Stimulated activated CD4-positive, alpha-beta T cell treated with anti-CD3 and anti-CD28 coated beads, Interleukin-15, amount 100 ng/mL, for 1 hour (primary cell): ENCODE measurements at places on chromosomes 16 and 17.

DNA sequence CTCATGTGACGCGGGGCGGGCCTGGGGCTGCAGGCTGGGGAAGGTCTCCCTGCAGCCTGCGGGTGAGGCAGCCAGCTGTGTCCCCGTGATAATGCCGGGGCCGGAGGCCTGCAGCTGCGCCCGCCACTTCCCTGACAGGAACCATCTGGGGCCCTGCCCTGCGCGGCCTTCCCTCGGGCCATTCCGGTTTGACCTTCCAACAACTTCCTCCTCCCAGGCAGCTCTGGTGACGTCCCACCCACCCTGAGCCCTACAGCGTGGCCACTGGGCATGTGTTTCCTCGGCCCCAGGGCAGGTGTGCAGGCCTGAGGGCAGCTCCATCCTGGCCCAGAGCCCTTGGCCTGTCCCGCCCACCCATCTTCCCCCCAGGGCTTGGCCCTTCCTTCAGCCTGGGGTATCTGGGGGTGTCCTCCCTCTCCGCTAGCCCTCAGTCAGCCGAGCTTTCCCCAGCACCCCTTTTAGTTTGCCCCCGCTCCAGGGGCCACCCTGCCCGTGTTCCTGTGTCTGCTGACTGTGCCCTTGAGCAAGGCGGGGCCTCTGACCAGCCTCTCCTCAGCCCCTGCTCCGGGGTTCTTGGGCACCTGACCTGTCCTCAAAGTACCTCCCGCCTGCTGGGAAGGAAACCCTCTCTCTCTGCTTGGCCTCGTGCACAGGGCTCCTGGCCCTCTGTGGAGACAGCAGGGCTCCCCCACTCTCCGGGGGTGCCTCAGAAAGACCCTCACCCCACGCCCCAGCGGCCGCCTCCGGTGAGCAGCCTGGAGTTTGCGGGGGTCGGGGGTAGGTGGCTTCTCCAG lies at the start of gene CBFA2T3:
Gene CBFA2T3 (minus strand): TSS at position 190 of the 794 bp plus-strand sequence. CDS start 400 bp downstream, outside the sequence.
- no peak for DNase-seq

DNA sequence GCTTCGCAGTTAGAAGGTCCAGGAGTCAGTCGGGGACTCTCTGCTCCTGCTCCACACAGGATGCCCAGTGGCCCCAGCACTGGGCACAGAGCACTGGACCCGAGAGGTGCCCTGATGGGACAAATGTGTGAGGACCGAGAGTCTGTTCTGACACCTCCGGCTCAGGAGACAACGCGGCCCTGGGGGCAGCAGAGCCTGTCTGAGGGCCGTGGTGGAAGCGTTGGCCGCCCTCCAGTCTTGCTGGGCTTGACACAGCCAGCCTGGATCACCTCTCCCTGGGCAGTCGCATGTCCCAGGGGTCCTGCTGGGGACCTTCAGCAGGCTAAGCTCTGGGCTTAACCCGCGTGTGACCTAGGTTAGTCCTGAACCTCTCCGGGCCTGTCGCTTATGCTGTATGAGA lies 23.1 kb downstream of the LGALS9 start:
- no peak for DNase-seq

DNA sequence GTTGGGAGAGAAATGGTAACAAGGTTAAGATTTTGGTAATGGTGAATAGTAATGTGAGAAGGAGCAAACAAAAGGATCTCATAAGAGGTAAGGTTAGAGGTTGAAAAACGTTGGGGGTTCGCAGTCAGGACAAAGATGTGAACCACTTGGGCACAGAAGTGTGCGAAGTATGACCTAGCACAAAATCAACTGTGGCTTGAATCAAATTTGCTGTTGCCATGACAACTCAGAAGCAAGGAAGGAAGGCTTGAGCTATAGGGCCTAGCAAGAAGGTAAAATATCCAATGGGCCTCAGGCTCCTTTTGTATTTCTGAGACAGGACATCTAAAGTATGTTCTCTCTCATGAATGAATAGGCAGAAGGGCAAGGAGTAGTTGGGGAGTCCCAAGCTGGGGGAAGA lies 24.5 kb upstream of the TEKT1 start:
- DNase-seq = no peak

GRCh38 chr17:82317394-82318168 lies at the start of gene CD7:
Gene CD7, minus strand, starts transcription at chr17:82317608. Its CDS starts 113 bp downstream, at chr17:82317495.
- peak; percentile 53 for DNase-seq

DNA sequence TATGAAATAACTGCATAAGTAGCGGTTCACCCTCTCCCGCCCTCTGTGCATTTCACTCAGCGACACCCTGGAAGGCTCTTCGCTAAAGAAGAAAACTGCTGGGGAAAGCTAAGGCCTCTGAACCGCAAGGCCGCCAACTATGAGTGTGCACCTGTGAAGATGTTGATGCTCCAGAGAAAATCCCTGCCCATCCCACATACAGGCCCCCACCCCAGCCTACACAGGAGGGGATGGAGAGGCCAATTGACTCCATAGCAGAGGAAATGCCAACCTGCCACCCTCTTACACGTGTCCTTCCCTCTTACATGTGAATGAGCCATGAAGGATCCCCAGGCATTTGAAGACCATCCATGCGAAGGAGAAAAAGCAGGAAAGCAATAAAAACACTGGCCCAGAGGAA lies 104.8 kb downstream of the MGAT5B start:
- DNase-seq = no peak

- no peak for DNase-seq
Measured at GRCh38 chr17:65163990-65164495, 26.9 kb downstream of the RGS9 start.

DNA sequence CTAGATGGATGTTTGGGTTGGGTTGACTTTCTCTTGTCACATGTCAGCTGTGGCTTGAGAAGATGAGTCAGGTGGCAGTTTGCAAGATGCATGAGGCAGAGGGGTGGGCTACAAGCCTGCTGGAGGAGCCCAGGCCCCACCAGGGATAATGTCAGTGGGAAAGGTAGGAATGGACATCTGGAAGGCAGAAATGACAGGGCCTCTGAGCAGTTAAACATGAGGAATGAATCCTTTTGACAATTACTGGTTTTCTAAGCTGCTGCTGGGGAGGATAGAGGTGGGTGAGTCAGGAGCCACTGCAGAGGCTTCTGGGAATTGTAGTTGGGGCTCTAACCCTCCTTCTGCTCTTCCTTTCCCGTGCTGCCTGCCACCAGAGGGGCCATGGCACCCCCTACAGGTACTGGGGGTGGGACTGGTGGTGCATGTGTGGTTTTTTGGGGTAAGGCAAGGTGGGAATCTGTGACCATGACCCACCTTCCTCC lies 15.7 kb downstream of the SLC52A1 start:
- peak; percentile 25 for DNase-seq

GRCh38 chr16:73483076-73483791 lies 435.3 kb upstream of the ZFHX3 start:
- no peak for DNase-seq

- no peak for DNase-seq
Measured at GRCh38 chr16:11131706-11132105, 124.3 kb downstream of the SOCS1 start.

DNA sequence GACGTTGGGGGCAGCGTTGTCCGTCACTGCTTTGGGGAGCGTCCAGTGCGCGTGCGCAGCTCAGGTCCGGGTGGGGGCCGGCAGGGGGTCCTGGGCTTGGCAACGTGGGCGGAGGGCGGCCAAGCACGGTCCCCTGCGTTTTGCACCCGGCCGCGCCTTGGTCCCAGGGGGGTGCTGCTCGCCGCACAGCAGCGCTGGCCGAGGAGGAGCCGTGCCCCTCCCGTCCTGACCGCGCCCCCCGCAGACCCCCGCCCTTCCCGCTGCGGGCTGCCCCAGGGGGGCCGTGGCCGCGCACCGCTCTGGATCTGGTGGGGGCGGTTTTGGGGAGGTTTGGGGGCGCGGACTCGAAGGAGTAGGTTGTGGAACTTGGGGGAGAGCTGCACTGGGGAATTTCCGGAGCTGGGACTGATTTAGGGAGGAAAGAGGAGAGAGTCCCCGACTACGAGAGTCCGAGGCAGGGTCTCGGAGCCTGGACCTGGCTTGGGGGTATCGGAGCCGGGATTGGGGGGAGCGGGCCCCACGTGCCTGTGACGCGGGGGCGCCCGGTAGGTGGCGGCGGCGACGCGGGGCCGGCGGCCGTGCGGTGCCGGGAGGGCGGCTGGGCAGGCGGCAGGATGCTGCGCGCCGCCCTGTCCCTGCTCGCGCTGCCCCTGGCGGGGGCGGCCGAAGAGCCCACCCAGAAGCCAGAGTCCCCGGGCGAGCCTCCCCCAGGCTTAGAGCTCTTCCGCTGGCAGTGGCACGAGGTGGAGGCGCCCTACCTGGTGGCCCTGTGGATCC lies at the start of gene SLC9A5:
Gene SLC9A5 (plus strand): TSS at position 579 of the 777 bp plus-strand sequence. CDS start 36 bp downstream, at position 615.
- DNase-seq = no peak

GRCh38 chr17:50064253-50065001 lies 8.5 kb downstream of the ITGA3 start:
- DNase-seq = no peak

DNA sequence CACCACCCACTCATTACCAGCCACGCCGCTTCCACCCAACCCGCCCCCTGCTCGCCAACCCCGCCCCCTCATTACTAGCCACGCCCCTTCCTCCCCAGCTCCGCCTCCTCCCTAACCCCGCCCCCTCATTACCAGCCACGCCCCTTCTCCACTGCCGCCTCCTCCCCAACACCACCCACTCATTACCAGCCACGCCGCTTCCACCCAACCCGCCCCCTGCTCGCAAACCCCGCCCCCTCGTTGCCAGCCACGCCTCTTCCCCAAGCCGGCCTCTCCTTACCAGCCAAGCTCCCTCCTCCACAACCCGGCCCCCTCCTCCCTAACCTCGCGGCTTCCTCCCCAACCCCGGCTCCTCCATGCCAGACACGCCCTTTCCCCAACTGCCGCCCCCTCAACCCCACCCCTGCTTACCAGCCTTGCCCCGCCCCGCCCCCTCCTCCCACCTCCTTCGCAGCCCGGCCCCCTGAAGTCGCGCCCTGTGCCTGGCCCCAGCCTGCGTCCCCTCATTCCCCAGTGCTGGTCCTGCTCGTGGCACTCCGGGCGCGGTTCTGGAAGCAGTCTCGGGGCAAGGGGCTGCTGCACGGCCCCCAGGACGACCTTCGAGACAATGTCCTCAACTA lies 7.3 kb downstream of the SLC22A31 start:
- DNase-seq = no peak

GRCh38 chr16:87582216-87582965 lies 19.9 kb upstream of the JPH3 start:
- DNase-seq = no peak

- no peak for DNase-seq
Measured at GRCh38 chr17:73718912-73719311, 74.7 kb upstream of the SDK2 start.

- no peak for DNase-seq
Measured at GRCh38 chr16:26554030-26554429, 512.7 kb upstream of the C16orf82 start.

DNA sequence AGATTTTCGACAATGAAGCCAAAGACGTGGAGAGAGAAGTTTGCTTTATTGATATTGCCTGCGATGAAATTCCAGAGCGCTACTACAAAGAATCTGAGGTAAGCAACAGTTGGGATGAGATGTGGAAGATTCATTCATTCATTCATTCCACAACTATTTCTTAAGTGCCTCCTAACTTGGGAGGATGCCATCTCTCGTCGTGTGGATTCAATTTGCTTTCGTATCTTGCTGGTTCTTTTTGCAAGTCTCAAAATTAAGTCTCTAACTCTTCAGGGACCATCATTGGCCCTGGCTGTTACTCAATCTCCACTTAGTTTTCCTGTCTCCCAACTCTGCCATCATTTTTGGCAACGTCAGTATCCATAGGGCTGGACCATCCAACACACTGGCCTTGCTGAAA lies 85.6 kb upstream of the NOL11 start:
- no peak for DNase-seq

DNA sequence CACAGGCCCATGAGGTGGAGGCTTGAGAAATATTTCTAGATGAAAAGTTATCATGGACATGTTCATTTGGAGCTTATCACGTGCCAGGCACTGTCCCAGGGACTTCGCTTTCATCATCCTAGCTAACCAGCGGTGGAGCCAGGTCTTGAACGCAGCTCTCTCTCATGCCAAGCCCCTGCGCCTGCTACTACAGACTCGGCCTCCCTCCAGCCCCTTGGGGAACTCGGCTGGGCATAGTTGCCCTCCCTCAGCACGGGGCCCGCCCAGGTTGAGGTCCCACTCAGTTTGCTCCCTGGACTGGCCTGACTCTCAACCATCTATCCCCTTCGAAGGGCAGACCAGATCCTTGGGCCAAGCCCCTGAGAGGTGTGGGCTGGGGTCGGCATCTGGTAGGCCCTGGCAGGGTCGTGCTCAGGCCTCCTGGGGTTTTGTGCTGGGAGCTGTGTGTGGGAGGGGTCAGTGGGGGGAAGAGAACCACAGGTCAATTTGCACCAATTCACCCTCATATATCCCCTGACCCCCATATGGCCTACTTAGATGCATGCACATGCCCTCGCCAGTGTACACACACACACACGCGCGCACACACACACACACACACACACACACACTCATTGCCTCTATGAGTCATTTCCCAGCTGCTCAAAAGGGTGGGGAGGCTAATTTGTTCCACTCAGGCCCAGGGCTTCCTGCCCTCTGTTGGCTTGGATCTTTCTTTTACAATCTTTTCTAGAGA lies 12.1 kb upstream of the SCN4A start:
- DNase-seq = peak; percentile 28

DNA sequence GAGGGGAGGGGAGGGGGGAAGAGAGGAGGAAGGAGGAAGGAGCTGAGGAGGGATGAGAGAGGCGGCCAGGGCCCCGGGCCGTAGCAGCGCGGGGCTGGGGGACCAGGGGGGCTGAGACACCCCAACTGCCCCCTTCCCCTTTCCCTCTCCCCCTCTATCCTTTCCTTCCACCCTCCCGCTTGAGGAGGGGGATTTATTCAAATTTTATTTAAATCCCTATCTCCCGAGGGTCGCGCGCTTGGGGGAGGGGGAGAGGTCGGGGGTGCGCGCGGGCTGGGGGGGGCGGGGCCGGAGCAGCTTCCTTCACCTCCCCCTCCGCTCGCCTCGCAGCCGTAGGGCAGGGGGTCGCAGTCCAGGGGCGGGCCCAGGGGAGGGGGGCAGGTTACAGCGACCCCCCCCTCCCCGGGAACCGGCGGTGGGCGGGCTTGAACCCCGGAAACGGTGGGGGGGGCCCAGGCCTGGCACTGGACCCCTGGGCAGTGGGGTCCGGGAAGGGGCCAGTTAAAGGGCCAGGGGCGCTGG lies at the start of gene FBXL19:
Gene FBXL19 (plus strand): TSS at position 19 of the 522 bp plus-strand sequence. CDS start 2,183 bp downstream, outside the sequence.
- no peak for DNase-seq

GRCh38 chr17:48037036-48037837 lies at the start of gene COPZ2:
Gene COPZ2, minus strand, starts transcription at chr17:48037797. Its CDS starts 20 bp downstream, at chr17:48037777.
- DNase-seq = peak; percentile 32

GRCh38 chr17:79843816-79844800 lies 4.9 kb upstream of the CBX4 start:
- no peak for DNase-seq

GRCh38 chr16:83403761-83404160 lies 404.0 kb upstream of the HSBP1 start:
- no peak for DNase-seq

- DNase-seq = no peak
Measured at GRCh38 chr17:29048440-29049368, 5.8 kb downstream of the PIPOX start.

- no peak for DNase-seq
Measured at GRCh38 chr17:892958-893357, 86.6 kb downstream of the NXN start.

- DNase-seq = no peak
Measured at GRCh38 chr16:85334718-85335583, 222.7 kb upstream of the CIBAR2 start.

GRCh38 chr16:47984669-47985068 lies 171.1 kb downstream of the ABCC12 start:
- DNase-seq = no peak
